ENCODE measurements at places on chromosomes 4 and X.

GRCh38 chr4:107916623-107917022 lies 14.7 kb upstream of the CYP2U1 start:
- DNase-seq, result no peak

- no peak for DNase-seq
These were observed 97.1 kb downstream of the NFKB1 start for GRCh38 chr4:102598086-102598761.

GRCh38 chrX:46575586-46575985 lies 2.0 kb downstream of the CHST7 start:
- DNase-seq, result no peak

DNA sequence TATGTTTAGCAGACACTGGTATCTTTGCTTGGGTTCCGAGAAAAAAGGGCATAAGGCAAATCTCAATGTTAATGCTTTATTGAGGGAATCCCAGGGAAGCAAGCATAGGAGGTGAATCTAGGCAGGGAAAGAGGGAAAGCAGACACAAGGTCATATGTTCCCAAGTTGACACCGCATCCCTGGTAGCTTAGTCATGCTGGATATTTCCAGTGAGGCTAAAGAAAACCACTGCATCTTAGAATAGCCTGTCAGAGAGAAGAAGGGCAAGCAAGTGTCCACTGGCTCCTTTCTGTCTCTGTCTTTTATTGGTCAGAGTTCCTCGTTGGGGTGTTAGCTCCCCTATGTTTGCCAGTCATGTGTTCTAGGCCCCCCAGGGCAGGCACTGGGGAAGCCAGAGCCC lies 104.7 kb downstream of the NKX6-1 start:
- no peak for DNase-seq

DNA sequence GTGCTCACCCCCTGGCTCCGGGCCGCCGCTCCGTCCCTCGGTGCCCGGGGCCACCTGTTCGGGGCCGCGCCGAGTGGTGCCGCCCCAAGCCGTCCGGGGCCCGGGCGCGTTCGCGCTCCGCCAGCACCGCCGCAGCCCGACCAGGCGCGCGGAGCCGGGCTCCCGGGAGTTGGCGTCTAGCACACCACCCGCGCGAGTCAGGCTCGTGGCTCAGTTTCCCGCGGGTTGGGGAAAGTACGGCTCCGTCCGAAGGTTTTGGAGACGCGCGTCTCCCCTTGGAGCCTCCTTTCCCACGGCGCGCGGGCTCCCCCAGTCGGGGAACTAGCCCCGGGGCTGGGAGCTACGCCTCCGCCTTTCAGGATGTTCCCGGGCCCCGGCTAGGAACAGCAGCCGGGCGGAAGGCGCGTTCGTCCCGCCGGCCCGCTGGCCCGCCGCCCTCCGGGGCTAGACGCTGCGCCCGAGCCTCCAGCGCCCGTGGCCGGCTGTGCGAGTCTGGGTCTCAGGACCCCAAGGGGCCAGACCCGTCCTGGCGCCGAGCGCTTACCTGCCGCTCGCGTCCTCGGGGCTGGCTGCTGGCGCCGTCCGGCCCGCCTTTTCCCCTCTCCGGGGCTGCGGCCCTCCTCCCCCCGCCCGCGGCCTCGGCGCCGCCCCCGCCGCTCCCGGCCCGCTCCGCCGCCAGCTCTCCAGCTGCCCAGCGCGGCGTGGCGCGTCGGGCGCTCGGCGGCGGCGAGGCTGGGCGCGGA lies at the start of gene ADGRG2:
ADGRG2 (minus strand) TSS at position 571 of the 743 bp plus-strand sequence. CDS start 53,634 bp downstream, outside the sequence.
- peak; percentile 21 for DNase-seq

DNA sequence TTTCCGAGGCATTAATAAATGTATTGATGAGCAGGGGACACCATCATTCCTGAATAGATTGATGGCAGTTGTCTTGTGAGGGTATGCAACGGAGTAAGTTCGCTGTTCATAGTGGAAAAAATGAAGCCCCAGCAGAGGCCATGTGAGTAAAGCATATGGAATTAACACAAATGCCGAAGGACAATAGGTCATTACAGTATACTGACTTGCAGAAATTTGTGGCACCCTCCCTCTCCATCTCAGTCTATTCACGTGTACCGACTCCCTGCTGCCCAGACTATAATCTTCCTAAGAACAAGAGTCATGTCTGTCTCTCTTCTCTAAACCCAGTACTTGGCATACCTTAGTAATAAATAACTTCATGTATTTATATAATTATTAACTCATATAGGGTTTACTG lies 47.1 kb upstream of the PCDH10 start:
- DNase-seq, result no peak

Data from stimulated activated CD4-positive, alpha-beta T cell treated with anti-CD3 and anti-CD28 coated beads, Interleukin-15, amount 100 ng/mL, for 24 hours (primary cell).